Aortic smooth muscle cell (primary cell): ENCODE measurements at places on chromosomes 16 and 17. TPM values are rescaled to one million over a fixed set of nuclear protein-coding genes. Genes with fewer than 3 reads are reported as not detected.

Gene PRSS36
- 0.53 and 0.62 TPM in 2 replicates for total RNA-seq

Gene PRR35
- total RNA-seq, result not detected in 2 replicates

Gene SPAG9
- 244 and 255 TPM in 2 replicates for total RNA-seq

Gene DNAH3
- not detected in 2 replicates for total RNA-seq

Gene SMYD4
- 8.9 and 10.8 TPM in 2 replicates for total RNA-seq

Gene GRIN2A
- under 0.01 and 0.06 TPM in 2 replicates for total RNA-seq

Gene B4GALNT2
- 0.06 and 1.5 TPM in 2 replicates for total RNA-seq

Gene SLC16A13
- total RNA-seq, result 0.12 and 0.13 TPM in 2 replicates

Gene LGALS9
- 3.0 and 3.2 TPM in 2 replicates for total RNA-seq

Gene CA7
- not detected in 2 replicates for total RNA-seq

Gene NAE1
- total RNA-seq, result 58.0 and 60.4 TPM in 2 replicates

Gene TP53TG3
- total RNA-seq, result 0.25 TPM in 1 of 2 replicates, not detected in the other

Gene GNGT2
- 0.25 and 0.66 TPM in 2 replicates for total RNA-seq

Gene CRYM
- 0.26 and 0.56 TPM in 2 replicates for total RNA-seq

Gene TBX2
- 72.3 and 98.3 TPM in 2 replicates for total RNA-seq

Gene CDH15
- 0.68 and 0.92 TPM in 2 replicates for total RNA-seq

Gene ALOX15
- total RNA-seq, result not detected in 2 replicates

Gene SLC7A5
- total RNA-seq, result 4.4 and 4.8 TPM in 2 replicates

Gene LRRC59
- 133 and 169 TPM in 2 replicates for total RNA-seq

Gene HSD11B2
- total RNA-seq, result not detected in 2 replicates

Gene CMTM2
- total RNA-seq, result not detected in 2 replicates

Gene HAP1
- not detected in 2 replicates for total RNA-seq

Gene MC1R
- total RNA-seq, result 7.2 and 8.6 TPM in 2 replicates

Gene IRX5
- total RNA-seq, result 1.9 and 2.5 TPM in 2 replicates

Gene NPIPA5
- total RNA-seq, result 1.5 and 2.8 TPM in 2 replicates

Gene HOXB4
- 0.06 and 0.26 TPM in 2 replicates for total RNA-seq

Gene CDK3
- total RNA-seq, result 0.92 and 0.99 TPM in 2 replicates

Gene SLC52A1
- total RNA-seq, result not detected in 2 replicates

Gene RNF112
- 7.3 and 9.1 TPM in 2 replicates for total RNA-seq

Gene MFSD6L
- total RNA-seq, result not detected in 2 replicates

Gene NGFR
- 0.06 and 0.13 TPM in 2 replicates for total RNA-seq

Gene DCUN1D3
- total RNA-seq, result 19.3 and 19.5 TPM in 2 replicates

Gene PRR15L
- not detected in 2 replicates for total RNA-seq

Gene BLMH
- total RNA-seq, result 26.8 and 33.9 TPM in 2 replicates

Gene UNC45B
- not detected in 2 replicates for total RNA-seq

Gene PDK2
- total RNA-seq, result 24.6 and 25.9 TPM in 2 replicates

Gene TNP2
- total RNA-seq, result under 0.01 TPM in 1 of 2 replicates, not detected in the other

Gene ACACA
- 49.8 and 55.5 TPM in 2 replicates for total RNA-seq

Gene ASPHD1
- total RNA-seq, result 5.5 and 7.8 TPM in 2 replicates

Gene SECTM1
- total RNA-seq, result 4.4 and 5.5 TPM in 2 replicates

Gene MYH13
- not detected in 2 replicates for total RNA-seq

Gene CIBAR2
- not detected in 2 replicates for total RNA-seq

Gene PIRT
- not detected in 2 replicates for total RNA-seq

Gene OMG
- total RNA-seq, result 0.12 and 0.26 TPM in 2 replicates

Gene METTL22
- 19.8 and 25.6 TPM in 2 replicates for total RNA-seq

Gene PRDM7
- not detected in 2 replicates for total RNA-seq

Gene CA4
- 0.25 TPM in 1 of 2 replicates, not detected in the other for total RNA-seq

Gene GAS2L2
- total RNA-seq, result not detected in 2 replicates

Gene C16orf92
- total RNA-seq, result not detected in 2 replicates

Gene OSGIN1
- total RNA-seq, result 2.2 and 4.1 TPM in 2 replicates

Gene PPM1E
- under 0.01 TPM in 1 of 2 replicates, not detected in the other for total RNA-seq

Gene DLX4
- not detected in 2 replicates for total RNA-seq

Gene IGF2BP1
- 0.26 and 0.62 TPM in 2 replicates for total RNA-seq

Gene OR3A3
- total RNA-seq, result not detected in 2 replicates

Gene RAB34
- total RNA-seq, result 185 and 201 TPM in 2 replicates

Gene SCIMP
- total RNA-seq, result not detected in 2 replicates

Gene GP1BA
- total RNA-seq, result not detected in 2 replicates

Gene TBC1D3
- total RNA-seq, result not detected in 2 replicates
